ENCODE measurements at places on chromosomes 6 and 20. TPM values are rescaled to one million over a fixed set of nuclear protein-coding genes. Genes with fewer than 3 reads are reported as not detected.

Gene SOX18
- total RNA-seq, result 0.11 TPM

Gene SPATS1
- total RNA-seq, result not detected

Gene CLIC5
- not detected for total RNA-seq

Gene DEFB132
- not detected for total RNA-seq

Gene DLK2
- total RNA-seq, result 3.8 TPM

DNA sequence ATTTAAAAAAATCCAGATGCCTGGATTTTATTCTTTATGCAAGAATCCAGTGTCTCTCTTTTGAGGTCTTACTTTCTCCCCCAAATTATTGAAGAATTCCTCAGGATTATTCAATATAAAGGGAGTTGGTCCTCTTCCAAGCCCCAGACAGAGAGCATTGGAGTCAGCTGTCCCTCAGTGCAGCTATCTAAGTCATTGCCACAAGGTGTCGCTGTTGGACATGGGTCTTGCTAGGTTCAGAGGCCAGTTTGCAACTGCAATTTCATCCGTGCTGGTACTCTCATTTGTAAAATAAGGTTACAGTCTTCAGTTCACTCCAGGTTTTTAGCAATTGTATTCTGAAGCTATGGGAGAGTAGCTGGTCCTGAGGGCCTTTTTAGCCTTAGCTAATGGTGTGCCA, 27.8 kb downstream of the CCN2 start:
- DNase-seq, result peak; percentile 63

- no peak for DNase-seq
Measured at GRCh38 chr20:63701329-63702035, 5.0 kb downstream of the TNFRSF6B start.

DNA sequence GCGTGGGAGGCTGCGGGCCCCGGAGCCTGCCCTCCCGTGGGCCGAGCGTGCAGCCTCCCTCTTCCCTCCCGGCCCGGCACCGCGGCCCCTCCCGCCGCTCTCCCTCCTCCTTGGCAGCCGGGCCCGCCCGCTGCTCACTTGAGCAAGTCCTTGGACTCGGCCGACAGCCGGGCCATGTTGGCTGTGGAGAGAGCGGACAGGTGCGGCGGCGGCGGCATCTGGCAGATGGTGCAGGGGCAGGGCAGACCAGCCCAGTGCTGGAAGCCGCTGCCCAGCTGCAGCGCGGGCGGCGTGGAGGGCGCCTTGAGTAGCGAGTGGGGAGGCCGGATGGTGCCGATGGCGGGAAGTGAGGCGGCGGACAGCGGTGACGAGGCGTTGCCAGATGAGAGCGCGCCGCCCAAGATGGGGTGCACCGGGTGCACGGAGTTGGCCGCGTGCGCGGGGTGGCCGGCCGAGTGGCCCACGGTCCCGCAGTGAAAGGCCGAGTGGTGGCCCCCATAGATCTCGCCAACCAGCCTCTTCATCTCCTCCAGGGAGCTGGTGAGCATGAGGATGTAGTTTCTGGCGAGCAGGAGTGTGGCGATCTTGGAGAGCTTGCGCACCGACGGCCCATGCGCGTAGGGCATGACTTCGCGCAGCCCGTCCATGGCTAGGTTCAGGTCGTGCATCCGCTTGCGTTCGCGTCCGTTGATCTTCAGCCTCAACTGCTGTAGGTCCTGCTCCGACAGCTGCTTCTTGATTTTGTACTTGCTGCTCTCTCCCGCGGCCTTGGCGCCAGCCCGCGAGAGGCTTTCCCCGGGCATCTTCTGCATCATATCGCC, 766 bp downstream of the OLIG3 start:
- DNase-seq, result no peak

- DNase-seq, result no peak
Measured at GRCh38 chr6:111269401-111269970, 182.2 kb downstream of the SLC16A10 start.

DNA sequence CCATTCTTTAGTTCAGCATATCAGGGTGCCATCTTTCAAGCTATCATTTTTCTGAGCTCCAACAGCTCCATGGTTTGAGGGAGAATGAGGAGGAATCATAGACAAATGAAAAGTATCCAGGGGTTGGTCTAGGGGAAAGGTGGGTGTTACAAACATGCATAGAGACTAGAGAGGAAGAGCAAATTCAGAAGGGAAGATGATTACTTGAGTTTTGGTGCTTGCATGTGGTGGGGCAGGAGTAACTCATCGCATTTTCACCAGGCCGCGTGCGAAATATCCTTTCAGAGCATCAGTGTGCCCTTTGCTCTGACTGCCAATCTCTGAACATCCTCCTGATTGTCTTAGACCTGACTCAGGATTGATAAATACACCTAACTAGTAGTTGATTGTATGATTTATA, 7.7 kb upstream of the BICRAL start:
- DNase-seq, result no peak

DNA sequence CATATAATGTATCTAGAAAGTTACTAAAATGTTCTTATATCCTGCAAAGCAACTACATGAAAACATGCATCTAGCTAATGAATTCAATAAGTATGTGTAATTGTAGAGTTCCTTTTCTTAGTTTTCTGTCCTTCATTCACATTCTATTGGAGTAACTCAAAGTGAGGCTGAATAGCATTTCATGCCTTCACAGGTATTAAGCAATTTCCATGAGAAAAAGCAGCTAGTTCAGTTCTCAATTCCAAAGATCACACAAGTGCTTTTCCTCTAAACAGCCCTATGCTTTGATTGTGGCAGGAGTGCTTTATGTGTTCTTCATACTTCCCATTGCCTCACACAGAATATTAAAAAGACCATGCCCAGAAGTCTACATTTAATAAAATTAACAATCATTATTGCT, 274.9 kb downstream of the RFPL4B start:
- no peak for DNase-seq

Data from HT1080 (cell line).